ENCODE measurements at places on chromosomes 7 and 10.

DNA sequence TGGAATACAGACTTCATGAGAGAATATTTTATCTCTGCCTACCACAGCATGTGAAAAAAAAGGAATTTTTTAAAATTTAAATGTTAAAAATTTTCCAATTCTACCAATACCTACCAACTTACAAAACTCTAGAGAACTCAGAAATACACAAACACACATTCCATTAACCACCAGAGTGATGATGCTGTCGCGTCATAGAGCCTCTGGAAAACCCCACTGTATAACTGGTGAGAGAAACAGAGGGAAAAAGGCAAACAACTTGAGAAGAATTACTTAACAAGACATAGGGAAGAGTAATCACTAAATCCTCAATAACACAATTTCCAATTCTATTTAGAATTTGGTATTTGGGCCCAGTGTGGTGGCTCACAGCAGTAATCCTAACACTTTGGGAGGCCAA lies 6.2 kb upstream of the SPOCK2 start:
- DNase-seq = no peak

DNA sequence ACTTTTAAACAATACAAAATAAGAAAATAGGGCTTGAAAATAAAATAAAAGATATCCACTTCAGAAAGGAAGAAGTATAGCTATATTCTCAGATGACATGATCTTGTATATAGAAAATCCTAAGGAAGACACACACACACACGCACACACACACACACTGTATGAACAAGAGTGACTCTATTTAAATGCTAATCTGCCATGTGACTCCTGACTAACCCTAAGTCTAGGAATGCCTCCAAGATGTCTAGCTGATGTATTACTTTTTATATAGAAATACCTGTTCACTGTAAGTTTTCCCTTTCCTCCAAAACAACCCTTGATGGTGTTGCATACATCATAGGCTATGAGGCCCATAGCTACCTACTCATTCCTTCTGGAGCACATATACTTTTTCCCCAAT lies 173.1 kb upstream of the LRRTM3 start:
- no peak for DNase-seq

GRCh38 chr10:17743437-17743836 lies 8.6 kb upstream of the TMEM236 start:
- DNase-seq = no peak

DNA sequence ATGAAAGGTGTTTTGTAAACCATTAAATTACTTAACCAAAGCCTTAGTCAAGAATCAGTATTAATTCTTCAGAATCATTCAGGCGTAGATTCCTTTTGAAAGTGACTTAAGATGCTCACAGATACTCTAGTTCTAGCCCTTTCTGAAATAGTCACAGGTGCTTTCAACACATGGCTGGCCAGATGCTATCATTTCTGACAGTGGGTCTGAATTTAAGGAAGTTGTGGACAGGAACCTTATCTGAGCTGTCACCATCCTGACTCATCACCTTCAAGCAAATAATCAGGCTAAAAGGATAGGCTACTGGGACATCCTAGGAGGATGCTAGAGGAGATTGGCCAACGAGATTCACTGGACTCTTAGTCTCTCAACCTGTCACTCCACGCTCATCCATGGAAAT lies 501.5 kb downstream of the LRMDA start:
- DNase-seq = no peak

GRCh38 chr10:123604506-123604905 lies 61.6 kb upstream of the GPR26 start:
- DNase-seq = no peak

DNA sequence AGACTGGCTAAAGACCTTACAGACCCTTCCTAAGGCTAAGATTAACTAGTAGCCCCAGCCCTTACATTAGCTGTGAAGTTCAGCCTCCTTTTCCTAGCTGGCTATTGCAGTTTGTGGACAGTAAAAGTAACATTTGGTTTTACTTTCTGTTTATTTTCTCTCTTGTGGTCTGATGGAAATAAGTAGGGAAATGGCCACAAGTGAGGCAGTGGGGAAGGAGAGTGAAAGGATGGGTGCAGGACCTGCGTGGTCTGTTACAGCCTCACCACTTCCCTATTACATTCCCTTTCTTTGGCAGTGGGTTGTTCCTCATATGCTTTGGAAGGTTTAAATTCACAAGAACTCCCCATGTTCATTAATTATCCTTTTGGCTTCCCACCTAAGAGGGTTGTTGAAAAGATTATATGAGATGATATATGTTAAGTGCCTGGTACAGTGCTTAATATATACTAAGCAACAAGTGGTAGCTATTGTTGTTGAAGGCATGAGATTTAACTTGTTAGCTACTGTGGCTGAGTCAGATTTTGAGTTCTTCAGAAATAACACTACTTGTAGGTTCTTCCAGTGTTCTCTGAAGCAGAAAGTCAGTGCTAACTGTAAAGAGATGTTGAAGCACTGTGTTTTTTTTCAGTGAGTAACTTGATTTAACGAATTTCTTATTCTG lies 181.7 kb downstream of the ST7 start:
- DNase-seq = no peak

Measured in CD4-positive, alpha-beta T cell treated with Interleukin-15 for 4 hours (primary cell).